HCEC 1CT (cell line): ENCODE measurements at places on chromosomes 4 and X.
A peak's percentile ranks its signal among the peaks of the same experiment; 100 is the strongest.

GRCh38 chr4:123846561-123846960 is 450.0 kb downstream of the SPRY1 start:
- peak; percentile 12 for DNase-seq

DNA sequence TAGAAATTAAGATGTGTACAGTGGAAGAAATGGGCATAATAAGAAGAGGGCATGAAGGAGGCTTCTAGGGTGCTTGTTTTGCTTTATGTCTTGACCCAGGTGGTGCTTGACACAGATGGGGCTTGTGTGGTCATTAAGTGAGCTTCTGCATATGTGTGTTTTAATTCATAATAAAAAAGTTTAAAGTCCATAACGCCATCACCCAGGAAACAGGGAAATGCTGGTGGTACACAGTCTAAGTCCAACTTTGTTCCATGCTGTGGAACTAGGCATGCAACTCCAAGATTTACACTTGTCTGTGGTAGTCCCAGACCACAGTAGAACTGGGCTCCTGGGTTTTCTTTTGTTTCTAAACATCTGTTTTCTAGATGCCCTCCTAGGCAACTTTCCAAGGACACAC is 511.9 kb downstream of the MID1IP1 start:
- DNase-seq, result no peak

DNA sequence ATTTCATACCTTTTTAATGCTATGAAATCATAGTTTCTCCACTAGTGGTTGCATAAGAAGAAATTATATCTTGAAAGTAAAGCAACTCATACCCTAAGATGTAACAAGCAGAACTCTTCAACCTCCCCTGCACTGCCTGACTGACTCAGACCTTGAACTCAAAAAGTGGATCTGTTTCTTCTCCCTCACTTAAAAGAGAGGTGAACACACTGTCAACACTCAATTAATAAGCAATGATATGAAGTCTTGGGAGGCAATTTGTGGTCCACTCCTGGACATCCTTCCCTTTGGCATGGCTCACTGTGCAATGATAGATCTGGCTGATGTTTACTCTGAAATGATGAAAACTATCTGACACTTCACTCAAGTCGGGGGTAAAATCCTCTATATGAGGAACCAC is 282.0 kb upstream of the DKK2 start:
- no peak for DNase-seq

DNA sequence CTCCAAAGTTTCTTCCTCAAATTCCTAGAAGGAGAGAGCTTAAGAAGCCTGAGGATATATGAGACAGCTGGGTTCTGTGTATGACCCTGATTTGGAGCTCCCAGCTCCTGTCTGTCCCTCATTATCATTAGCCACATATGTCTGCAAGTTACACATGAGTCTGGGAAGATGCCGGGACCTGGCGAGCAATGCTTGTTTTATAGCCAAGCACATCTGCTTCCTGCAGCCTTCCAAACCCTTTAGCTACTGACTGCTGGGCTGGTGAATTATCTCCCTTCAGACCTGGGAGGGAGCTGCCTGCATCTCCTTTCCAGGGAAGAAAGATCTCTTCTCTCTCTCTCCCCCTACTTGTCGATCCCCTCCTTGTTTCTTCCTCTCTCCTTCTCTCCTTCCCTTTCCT is 556.7 kb upstream of the BOD1L1 start:
- no peak for DNase-seq

DNA sequence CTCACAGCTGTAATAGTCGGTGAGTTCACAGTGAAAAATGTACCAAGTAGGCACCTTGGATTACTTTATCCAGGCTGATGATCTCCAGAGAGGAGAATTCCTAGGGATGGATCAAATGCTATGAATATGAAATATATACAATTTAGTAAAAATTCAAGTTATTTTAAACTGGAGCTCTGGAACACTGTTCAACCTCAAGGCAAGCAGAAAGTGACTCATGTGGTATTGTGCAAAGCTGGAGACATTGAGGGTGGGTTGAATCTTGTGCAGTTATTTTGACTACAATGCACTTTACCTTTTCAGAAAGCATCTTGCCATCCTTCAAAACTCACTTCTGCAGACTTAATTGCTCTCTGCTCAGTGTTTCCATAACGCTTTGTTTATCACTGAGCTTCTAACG is 43.4 kb downstream of the OSTC start:
- DNase-seq, result no peak

- no peak for DNase-seq
These were observed at the start of gene TASL for GRCh38 chrX:30577362-30577991. Gene TASL (minus strand): TSS chrX:30577766. CDS start chrX:30560355, 17,411 bp downstream.

DNA sequence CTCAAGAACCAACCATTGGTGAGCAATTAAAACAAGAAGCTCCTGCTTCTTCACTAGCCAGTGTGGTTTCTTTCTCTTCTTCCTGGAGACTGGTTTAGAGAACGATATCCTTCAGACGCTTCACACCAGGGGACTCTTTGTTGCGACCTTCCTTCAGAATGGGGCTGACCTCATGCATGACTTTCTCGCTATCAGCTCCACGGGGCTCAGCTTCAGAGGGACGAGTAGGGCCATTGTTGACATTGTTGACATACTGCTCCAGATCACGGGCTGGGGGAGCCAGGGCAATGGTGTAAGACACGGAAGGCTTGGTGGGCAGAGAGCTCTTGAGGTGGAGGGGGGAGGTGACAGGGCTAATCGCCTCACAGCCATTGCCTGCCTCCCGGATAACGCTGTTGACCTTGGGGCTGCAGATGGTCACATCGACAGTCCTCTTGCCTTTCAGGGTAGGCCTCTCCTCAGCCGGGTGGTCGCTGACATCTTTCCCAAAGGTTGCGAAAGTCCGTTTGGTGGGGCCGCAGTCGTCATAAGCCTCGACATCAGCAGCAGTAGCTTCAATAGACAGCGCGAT is 113.8 kb downstream of the PCDH19 start:
- no peak for DNase-seq

- no peak for DNase-seq
These were observed 150.9 kb downstream of the SHROOM3 start for GRCh38 chr4:76585897-76586360.

DNA sequence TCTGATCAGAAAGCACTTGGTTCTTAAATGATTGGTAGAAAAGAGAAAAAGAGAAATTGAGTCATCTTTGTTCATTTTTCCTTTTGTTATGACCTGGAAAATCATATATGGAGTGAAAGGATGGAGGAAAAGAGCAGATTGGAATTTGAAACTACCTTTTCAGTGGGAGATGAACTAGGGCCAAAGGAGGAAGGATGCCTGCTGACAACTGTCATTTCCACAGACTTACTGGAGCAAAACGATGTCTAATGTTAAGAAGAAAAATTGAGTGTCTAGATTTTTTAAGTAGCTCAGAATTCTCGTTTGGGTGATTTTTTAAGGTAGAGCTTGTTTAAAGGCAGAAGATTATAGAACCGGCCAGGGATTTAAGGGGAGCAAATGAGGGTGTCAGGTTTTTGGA is 144.6 kb upstream of the KCNIP4 start:
- no peak for DNase-seq
